ENCODE measurements at places on chromosomes 7 and 10.

GRCh38 chr10:35335133-35336083, 901 bp upstream of the CCNY start:
- DNase-seq: peak; percentile 11

GRCh38 chr7:147436718-147437117, 1153.8 kb upstream of the C7orf33 start:
- DNase-seq: no peak

- peak; percentile 69 for DNase-seq
Measured at GRCh38 chr7:128398016-128398840, 11.6 kb downstream of the IMPDH1 start.

GRCh38 chr10:114064151-114065048, 20.7 kb downstream of the ADRB1 start:
- DNase-seq: no peak

- DNase-seq: no peak
Measured at GRCh38 chr10:34124522-34125035, 690.5 kb downstream of the PARD3 start.

GRCh38 chr10:59276133-59276532, 86.2 kb downstream of the FAM13C start:
- DNase-seq: no peak

GRCh38 chr10:3060481-3060889, 6.9 kb upstream of the PFKP start:
- DNase-seq: no peak

GRCh38 chr7:90383422-90383821, 19.8 kb upstream of the CLDN12 start:
- no peak for DNase-seq

- no peak for DNase-seq
Measured at GRCh38 chr7:71706597-71706975, 574.6 kb downstream of the GALNT17 start.

GRCh38 chr10:132363921-132364593, 32.1 kb downstream of the LRRC27 start:
- peak; percentile 70 for DNase-seq

- DNase-seq: no peak
Measured at GRCh38 chr7:145986248-145986874, 130.2 kb upstream of the CNTNAP2 start.

DNA sequence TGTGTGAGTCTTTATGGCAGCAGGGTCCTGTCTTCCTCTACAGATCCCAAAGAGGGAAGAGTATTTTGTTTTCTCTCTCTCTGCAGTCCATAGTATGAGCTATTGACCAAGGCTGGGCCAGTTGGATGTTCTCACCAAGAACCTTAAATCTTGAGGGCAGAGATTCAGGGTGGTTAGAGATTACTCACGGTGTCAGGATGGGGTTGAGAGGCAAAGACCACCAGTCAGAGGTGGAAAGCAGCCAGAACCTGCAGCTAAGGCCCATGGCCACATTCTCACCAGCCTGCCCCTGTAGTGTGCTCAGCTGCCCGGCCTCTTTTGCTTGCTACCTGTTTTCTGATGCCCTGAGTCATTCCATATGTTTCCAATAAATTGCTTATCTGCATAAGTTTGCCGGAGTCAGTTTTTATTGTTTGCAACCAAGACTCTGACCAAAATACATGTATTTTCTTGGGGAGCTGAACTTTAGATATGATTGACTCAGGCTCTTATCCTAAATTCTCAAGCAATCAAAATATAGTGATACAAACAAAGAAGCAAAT, 67.0 kb downstream of the MAP3K8 start:
- no peak for DNase-seq

DNA sequence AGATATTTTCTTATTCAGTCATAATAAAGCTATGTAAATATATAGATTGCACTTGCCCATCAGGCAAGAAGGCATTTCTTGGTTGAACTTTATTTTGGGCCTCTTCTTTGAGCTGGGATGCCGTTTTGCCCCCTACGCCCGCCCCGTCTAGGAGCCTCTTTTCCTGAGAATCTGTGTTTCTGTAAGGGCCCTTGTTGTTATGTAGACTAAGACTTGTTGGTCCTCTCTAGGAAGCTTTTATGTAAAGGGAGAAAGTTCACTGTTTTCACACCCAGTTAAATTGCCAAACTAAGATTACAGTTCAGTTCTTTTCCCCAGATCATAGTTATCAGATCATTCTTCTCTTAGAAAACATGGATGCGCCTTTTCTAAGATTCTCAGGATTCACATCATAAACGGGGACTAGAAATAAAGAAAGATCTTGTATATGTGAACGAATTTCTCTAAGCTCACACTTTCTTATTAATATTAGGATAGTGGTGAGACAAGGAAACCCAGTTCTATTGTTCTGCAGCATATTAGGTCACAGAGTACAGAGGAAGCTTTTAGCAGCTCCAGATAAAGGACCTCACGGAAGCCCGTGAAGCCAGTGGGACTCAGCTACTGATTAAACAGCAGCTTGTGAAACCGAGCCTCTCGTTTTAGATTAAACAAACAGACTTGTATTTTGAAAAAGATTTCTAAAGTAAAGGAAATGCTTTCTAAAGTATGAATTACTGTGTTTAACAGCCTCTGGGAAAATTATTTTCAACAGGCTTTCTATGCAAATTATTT, 3.8 kb downstream of the LMTK2 start:
- DNase-seq: no peak

DNA sequence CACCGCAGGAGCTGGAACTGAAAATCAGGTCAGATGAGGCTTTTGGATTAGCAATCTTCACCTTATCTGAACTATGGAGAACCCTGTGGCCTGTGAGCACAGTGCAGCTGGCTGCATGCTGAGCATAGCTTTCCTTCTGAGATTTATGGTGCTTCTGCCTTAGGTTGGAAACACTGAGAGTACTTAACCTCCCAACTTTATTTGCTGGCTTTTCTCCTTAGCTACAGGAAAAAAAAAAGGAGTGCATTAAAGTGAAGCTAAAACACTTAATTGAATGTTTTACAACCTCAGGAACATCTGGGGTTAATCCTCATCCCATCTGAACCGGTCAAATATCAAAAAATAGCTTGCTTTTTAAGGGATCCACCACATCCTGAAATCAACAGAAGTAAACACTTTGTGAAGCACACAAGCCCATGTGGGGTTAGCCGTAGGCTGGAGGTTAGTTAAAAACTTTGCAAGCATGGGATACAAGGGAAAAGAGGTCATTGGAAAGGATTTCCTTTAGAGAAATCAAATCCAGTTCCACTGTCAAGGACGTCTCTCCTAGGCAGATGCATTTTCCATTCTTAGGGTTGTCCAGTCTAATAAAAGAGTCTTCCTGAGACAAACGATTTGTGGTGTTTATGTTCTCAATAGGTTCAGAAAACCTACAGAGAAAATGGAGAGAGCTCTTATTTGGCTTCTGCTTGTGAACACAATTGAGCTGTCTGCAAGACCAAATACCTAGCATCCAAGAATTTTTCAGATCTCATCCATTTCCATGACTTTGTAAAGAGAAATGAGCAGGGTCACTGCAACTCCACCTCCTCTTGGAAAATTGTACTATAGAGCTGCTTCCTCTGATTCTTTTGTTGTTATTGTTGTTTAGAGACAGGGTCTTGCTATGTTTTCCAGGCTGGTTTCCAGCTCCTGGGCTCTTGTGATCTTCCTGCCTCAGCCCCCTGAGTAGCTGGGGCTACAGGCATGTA, 470.4 kb upstream of the IGFBP3 start:
- DNase-seq: no peak

DNA sequence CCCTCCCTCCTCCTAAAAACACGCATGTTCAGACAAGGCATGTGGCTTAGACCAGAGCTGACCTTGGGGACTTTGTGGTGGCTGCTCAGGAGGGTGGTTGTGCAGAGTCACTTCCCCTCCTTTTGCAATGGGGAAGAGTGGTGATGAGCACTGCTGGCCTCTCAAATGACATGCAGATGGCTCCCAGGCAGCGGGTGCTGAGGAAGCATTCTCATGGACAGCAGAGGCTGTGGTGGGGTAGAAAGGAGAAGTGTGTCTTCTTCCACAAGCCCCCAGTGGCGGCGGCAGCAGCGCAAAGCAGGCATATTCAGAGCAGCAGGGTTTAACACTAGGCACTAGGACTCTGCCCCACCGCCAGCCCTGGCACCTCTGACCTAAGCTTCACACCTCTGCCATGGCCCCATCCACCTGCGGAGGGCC, 105.9 kb upstream of the ANLN start:
- DNase-seq: peak; percentile 97

DNA sequence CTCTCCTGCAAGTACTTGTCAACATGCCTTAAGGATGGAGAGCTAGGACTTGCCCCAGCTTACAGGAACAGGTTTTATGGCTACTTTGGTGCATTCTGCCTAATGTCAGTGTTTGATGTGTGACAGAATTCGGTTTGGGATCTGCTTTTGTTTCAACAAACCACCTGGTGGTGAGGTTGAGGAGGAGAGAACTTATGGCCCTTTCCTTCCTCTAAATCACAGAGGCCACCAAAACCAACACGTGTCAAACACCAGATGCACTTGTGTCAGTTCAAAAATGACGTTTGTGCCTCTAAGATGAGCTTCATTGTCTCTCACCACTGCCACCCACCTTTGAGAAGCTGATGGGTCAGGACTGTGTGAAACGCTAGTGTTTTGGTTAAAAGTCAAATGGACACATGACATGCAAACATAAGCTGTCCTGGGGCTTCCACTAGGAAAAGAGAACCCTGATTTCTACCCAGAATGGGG, 83.9 kb downstream of the OSBPL3 start:
- peak; percentile 64 for DNase-seq

GRCh38 chr10:104258209-104258608, 3.5 kb downstream of the GSTO1 start:
- DNase-seq: no peak

DNA sequence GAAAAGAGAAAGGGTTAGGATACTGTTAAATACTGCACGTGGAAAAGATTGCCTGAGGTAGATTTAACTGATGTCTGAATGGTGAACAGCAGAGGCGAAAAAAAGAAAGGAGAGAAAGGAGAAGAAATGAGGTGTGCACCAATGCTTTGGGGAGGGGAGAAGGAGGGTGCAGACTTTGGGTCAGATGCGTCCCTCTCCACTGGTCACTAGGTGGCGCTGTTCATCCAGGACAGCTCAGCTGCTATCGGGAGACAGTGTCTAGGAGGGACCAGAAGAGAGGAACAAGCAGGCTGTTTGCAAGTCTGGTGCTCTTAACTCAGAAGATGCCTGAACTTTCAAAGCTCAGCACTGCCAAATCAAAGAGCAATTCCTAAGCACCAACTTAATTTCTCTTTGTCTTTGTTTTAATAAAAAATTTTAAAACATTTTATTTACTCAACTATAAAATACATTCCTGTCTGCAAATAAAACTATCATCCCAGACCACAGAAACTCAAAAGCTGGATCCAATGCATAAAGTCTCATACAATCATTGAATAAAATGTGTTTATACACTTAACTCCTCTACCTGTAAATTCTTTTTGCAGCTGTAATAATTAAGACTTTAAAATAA, 83.9 kb upstream of the PDLIM1 start:
- DNase-seq: peak; percentile 90

- DNase-seq: peak; percentile 81
Measured at GRCh38 chr7:108525327-108525984, 479 bp downstream of the PNPLA8 start.

- no peak for DNase-seq
Measured at GRCh38 chr10:72895236-72895850, 1.8 kb downstream of the OIT3 start.

GRCh38 chr7:31020161-31020560, 31.9 kb upstream of the ADCYAP1R1 start:
- no peak for DNase-seq

- DNase-seq: peak; percentile 20
Measured at GRCh38 chr7:134701272-134701671, 54.6 kb downstream of the BPGM start.

DNA sequence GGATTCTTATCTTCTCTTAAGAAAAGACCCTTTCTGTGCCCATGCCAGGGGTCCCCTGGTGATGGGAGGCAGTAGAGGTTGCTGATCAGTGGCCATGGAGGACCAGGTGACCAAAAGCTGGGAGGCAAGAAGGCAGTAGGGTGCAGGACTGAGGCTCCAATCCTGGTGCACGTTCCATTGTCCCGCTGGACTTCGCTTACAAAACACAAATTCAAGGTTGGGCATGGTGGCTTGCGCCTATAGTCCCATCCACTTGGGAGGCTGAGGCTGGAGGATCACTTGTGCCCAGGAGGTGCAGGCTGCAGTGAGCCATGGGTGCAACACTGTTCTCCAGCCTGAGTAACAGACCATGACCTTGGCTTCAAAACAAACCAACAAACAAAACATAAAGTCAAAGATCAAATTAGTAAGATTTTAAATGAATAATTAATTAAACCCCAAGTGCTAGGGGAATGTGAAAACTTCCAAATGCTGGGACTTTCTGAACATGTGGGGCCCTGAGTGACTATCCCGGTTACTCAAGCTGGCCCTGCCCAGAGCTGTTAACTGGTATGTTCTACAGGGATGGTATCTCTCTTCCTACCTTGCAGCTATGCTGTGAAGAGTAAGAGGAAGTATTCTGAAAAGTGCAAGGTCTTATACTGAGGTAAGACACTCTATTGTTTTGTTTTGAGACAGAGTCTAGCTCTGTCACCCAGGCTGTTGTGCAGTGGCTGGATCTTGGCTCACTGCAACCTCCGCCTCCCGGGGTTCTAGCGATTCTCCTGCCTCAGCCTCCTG, 97.6 kb downstream of the LYZL2 start:
- no peak for DNase-seq

DNA sequence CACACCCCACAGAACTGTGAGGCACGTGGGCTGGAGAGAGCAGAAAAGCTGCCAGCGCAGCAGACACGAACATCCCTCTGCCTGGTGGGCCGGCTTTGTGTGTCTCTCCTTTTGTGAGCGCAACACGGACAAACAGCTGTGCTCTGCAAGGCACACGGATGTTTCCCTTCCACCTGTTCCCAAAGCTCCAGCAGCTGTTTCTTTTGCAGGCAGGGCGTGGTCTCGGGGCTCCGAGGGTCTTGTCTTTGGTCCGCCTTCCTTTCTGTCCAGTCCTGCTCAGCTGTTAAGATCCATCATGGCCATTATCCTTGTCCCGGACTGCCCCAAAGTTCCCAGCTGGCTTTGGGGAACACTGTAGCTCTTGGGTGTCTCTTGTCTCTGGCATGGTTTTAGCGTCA, 32.7 kb upstream of the SH2B2 start:
- no peak for DNase-seq

DNA sequence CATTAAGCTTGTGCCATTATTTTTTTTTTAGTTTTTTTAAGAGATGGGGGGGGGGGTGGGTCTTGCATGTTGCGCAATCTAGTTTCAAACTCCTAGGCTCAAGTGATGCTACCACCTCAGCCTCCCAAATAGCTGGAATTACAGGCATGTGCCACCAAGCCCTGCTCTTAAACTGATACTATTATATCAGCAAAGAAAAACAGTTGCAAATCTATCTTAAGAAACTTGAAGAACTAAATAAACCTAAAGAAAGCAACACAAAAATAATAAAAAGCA, 47.5 kb downstream of the BRAF start:
- DNase-seq: no peak

DNA sequence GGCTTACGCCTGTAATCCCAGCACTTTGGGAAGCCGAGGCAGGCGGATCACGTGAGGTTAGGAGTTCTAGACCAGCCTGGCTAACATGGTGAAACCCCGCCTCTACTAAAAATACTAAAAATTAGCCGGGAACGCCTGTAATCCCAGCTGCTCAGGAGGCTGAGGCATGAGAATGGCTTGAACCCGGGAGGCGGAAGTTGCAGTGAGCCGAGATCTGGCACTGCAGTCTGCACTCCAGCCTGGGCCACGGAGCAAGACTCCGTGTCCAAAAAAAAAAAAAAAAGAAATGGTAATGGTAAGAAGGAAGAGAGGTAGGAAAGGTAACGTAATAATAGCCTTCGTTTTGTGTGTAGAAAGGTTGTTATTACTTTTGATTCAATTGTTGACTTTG, 1.2 kb downstream of the HSPA14 start:
- no peak for DNase-seq

Measured in suppressor macrophage treated with lipopolysaccharide for 4 hours (primary cell).